ENCODE measurements at places on chromosomes 7 and 10.

DNA sequence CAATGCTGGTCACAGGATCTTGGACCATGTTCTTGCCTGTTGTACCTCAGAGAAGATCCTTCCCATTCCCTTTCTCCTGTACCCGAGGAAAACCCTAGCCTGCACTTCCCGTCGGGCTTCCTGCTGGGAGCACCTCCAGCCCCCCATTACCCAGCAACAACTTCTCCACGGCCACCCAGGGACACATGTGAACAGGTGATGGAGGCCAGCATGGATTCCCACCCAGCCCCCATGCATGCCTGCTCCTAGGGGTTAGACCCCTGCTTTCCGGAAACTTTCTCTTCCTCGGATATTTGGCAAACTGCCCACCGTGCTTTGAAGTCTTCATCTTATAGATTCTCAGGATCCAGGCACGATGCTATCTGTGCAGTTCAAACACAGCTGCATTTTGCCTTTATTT, 67.3 kb downstream of the CALML3 start:
- no peak for DNase-seq

DNA sequence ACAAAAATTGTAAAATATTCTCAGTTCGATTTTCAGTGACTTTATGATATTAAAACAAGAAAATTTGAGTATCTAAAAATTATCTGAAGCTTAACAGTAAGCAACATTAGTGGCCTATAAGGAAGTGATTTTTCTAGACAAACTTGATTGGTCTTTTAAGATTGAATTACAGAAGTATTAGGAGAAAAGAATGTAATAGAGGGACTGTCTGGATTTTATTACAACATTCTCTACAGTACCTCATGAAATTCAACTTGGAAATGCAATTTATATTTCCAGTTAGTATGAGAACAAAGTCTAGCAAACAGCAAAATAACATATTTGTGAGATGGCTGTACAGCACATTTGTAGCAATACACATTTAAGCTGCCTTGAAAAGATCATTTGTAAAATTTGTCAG, 18.8 kb downstream of the REEP3 start:
- DNase-seq, result no peak

DNA sequence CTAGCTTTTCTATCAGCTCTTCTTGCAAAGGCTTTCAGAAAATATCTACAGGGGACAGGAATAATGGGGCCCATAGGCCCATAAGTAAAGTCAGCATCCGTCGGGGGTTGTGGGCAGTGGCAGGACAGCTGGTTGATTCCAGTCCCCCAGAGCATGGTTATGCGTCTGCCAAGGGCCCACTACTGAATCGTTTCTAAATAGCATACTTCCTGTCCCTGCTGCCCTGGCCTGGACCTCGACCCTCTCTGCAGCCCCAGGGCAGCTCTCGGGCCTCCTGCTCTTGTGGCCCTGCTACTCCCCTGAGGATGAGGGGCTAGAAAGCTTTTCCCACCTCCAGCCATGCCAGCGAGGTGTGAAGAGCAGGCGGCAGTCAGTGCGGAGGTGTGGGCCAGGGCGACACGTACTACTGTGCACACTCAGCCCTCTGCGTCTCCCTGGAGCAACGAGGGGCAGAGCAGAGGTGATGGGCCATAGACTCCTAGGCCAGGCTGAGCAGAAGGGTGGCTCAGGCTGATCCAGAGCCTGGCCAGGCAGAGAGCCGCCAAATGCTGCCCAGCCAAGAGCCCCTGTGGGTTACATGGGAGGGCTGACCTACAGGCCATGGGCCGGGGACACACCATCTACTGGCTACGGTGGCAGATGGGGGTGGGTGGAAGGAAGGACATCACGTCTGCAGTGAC, 4.7 kb upstream of the OPN4 start:
- DNase-seq, result no peak

- peak; percentile 69 for DNase-seq
Observed at GRCh38 chr10:103855424-103855823, at the start of gene SH3PXD2A. TSS of gene SH3PXD2A (minus strand) at chr10:103855576. CDS start at chr10:103855266, 310 bp downstream.

DNA sequence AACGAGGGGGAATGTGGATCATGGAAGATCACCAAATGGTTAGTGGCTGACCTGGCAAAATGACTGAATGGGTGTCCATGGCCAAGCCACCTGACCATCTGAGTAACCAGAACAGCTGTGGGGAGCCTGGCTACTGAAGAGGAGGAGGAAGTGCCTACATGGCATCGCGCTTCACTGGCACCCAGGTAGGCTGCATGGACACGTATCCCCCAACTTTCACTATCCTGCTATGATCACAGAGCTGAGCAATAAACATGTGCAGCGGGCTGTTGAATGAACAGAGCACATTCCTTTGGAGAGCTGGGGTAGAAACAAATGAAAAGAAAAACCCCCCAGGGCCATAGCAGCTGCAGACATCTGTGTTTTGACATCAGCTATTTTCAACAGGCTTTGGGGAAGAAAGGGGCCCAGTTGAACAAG, 6.5 kb downstream of the AKR1B1 start:
- no peak for DNase-seq

DNA sequence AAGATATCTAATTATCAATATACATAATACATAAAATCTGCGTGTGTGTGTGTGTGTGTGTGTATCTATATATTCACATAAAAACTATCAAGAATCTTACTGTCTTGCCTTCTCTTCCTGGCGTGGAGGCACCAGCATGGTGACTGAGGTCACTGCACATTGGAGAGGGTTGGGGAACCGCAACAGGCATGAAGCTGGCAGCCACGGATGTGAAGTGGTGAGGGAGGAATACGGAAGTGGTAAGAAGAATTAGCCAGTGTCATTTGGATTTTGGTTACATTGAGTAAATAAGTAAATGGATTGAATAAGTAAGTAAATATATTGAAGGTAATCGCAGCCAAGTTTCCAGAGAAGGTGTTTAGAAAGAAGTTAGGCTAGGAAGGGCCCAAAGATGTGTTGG, 85.1 kb downstream of the TRIM24 start:
- DNase-seq, result no peak

DNA sequence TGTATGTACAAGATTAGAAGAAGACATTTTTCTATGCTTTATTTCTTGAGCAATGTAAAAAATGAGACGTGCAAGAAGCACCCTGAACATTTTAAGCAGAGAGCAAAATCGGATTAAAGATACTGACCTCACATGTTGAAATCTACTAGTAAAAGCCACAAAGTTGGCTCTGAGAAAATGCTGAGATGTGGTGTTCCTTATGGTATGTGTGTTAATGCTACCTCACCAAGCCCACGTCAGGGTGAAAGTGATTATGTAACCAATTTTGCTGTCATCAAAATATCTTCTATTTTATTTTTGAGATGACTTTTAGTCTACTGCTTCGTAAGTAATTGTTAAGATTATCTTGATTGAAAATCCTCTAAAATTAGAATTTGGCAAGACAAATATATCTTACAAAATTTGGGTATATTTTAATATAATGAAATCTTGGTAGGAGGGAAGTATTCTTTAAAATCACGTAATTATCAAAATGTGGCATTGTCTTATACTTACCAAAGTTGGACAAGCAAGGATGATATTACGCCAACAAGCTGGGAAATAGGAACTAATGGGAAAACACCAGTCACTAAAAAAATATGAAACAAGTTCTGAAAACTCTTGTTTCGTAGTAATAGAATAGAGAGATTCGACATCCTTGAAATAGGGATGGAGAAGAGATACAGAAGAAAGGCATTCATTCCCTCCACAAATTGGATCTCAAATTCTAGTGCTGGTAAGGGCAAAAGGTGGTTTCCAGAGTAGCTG, 5.8 kb downstream of the ADO start:
- no peak for DNase-seq

GRCh38 chr10:4556527-4556926, 269.5 kb upstream of the AKR1E2 start:
- DNase-seq, result no peak

DNA sequence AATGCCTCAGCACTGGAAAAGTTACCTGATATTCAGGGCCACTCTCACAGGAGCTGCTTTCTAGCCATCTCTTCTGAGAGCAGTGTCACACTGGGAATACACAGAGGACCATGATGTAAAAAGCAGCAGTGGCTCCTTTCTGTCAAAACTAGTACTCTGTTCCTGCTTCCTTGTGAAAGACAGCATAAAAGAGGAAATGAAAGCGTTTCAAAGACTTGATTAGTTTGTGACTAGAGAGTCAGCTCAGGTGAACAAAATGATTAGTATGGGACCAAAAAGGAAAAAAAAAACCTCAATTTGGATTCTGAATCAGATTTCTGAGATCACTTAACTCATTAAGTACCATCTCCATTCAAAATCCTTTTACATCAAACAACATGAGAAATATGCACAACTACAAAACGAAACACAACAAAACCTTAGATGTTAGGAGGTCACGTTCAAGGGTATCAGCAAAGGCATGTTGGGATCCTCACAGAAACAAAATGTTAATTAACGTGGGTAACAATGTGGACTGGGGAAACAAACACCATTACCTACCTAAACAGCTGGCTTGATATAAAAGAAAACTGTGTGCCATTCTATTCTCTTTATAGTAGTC, 103.7 kb downstream of the MACC1 start:
- no peak for DNase-seq

DNA sequence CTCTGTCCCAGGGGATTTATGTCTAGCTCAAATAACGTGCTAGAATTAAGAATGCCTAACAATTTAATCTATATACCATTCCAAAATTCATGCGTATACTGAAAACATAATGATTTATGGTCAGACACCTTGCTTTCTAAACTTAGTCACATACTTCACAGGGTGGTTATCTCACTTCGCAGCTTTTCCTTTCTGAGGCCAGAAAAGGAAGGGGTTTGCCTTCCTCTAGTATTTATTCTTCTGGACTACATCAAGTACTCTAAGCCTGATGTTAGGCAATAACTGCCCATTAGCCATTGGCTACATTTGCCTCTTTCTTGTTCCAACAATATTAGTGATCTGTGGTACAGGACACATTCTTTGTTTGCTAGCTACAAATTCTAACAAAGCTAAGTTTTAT, 72.6 kb upstream of the FHIP2A start:
- DNase-seq, result no peak

DNA sequence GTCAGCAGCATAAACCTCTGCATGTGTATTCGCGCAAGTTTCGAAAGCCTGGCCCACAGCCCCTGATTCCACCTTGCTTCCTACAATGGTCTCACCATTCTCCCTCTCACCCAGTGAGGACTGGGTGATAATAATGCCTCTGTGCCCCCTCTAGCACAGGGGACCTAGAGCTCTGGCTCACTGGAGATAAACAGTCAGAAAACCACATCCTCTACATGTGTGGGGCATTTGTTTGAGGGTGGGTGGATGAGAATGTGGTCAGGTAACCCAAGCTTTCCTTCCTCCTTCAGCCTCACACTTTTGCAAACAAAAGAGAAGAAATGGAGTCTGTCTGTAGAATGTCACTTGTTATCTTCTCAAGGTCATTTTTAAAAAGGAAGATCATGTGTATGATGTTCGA, 373.5 kb downstream of the KCNMA1 start:
- DNase-seq, result no peak

- no peak for DNase-seq
Observed at GRCh38 chr10:113458451-113458850, 94.4 kb upstream of the HABP2 start.

GRCh38 chr10:133107442-133107841, 19.7 kb downstream of the ADGRA1 start:
- no peak for DNase-seq

DNA sequence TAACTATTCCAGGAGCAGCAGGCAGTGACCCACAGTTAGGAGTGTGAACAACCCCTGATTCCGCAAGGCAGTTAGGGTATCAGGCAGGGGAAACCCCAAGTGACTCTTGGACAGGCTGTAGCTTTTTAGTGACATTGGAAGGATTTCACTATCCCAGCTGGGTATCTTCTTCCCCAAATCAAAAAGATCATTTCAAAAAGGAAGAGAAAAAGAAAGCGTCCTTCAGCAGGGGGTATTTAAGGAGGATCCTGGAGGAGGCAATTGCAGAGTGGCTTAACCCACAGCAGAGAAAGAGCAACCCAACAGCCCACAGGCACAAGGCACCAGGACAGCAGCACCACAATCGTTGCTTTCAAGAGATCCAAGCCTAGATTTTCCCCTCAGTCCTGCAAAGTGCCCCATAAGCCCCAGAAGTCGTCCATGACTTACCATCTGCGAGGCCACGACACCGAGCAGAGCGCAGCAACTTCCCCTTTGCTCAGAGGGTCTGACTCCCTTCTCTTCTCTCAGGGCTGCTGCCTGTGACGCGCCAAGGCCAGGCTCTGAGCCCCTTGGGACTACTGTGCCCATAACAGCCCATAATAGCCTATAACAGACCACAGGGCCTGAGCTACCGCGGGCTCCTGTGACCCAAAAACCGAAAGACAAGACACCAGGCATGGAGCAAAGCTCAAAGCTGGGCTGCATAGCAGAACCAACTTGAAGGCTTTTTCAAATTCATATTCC, 19.8 kb downstream of the PIK3AP1 start:
- no peak for DNase-seq

DNA sequence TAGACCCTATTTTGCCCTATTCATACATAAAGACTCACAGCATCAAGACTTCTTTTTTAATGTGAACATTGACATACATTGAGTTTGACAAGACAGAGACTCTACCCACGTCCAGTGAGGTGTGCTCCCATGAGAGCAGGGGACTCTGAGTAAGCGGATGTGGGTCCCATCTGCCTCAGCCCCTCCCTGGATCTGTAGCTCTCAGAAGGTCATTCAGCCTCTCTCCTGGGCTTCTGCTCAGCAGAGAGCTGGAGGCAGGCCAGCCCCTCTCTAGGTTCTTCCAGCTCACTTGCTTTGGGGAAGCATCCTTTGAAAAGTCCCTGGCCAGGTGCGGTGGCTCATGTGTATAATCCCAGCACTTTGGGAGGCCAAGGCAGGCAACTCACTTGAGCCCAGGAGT, 146.9 kb upstream of the ZMIZ1 start:
- DNase-seq, result no peak

GRCh38 chr10:81696609-81697388, 178.2 kb upstream of the NRG3 start:
- DNase-seq, result peak; percentile 10

- no peak for DNase-seq
Observed at GRCh38 chr7:4014346-4015050, 667.6 kb upstream of the FOXK1 start.

- peak; percentile 71 for DNase-seq
Observed at GRCh38 chr10:124035928-124036558, 57.4 kb downstream of the CHST15 start.

GRCh38 chr10:90179696-90180407, 478.5 kb downstream of the KIF20B start:
- DNase-seq, result no peak

GRCh38 chr7:41992881-41993867, 243.8 kb downstream of the GLI3 start:
- DNase-seq, result no peak

GRCh38 chr7:81693080-81693479, 76.8 kb downstream of the HGF start:
- no peak for DNase-seq
